ENCODE measurements at places on chromosomes 1 and 21.

- no peak for DNase-seq
Measured at GRCh38 chr1:204370176-204370575, 10.4 kb upstream of the PLEKHA6 start.

- DNase-seq: no peak
Measured at GRCh38 chr1:11924334-11925195, 1.7 kb downstream of the KIAA2013 start.

- DNase-seq: no peak
Measured at GRCh38 chr1:12370333-12370975, 140.6 kb downstream of the VPS13D start.

DNA sequence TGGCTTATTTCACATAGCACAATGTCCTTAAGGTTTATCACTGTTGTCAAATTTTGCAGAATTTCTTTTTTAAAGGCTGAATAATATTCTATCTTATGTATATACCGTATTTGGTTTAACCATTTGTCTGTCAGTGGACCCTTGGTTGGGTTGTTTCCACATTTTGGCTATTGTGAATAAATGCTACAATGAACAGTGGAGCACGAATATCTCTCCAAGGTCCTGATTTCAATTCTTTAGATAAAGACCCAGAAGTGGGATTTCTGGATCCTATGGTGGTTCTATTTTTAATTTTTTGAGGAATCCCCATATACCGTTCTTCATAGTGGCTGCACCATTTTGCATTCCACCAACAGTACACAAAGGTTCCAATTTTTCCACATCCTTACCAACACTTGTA, 5.8 kb upstream of the ZBTB17 start:
- DNase-seq: no peak

DNA sequence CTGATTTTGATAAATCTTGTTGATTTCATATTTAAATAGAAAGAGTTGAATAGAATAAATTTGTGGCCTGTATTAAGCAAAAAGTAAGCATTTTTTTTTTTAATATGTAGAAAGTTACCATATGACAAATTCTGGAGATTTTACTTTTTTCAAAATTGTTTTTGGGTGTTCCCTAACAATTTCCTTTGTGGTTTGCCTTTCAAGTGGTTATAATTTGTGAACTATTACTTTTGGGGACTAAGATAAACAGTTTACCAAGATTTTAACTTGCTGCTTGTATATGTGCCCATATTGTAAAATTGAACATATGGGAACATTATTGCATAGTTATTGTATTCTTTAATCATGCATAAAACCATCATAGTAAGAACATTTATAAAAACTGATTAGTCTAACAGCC, 34.6 kb downstream of the SLC30A7 start:
- no peak for DNase-seq

- DNase-seq: no peak
Measured at GRCh38 chr1:67393240-67393639, 37.0 kb downstream of the SERBP1 start.

- DNase-seq: no peak
Measured at GRCh38 chr1:230284891-230285290, 141.2 kb downstream of the PGBD5 start.

GRCh38 chr1:110643879-110644472, 30.8 kb downstream of the KCNA3 start:
- no peak for DNase-seq

DNA sequence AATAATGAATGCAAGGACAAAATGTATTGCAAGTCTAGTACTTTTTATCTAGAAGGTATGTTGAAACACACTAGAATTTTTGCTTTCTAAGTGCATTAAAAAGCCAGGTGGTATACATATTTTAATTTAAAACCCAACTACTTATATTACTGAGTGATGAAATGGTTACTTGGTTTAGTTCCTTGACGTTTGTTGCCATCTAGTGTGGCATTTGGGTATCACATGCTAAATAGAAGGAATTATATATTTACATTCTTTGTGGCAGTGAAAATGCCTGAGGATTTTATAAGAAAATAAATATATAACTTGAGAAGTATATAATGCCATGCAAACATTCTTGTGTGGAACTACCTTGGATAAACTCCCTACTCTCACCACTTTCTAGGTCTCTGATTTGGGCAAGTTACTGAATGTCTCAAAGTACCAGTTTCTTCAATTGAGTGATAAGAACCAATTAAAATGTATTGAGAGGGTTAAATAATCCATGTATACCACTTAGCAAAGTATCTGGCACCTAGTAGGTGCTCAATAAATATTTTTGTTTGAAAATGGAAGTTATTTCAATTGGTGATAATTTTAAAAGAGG, 69.6 kb downstream of the SDCCAG8 start:
- DNase-seq: no peak

- no peak for DNase-seq
Measured at GRCh38 chr1:24745711-24746413, 615 bp downstream of the CLIC4 start.

DNA sequence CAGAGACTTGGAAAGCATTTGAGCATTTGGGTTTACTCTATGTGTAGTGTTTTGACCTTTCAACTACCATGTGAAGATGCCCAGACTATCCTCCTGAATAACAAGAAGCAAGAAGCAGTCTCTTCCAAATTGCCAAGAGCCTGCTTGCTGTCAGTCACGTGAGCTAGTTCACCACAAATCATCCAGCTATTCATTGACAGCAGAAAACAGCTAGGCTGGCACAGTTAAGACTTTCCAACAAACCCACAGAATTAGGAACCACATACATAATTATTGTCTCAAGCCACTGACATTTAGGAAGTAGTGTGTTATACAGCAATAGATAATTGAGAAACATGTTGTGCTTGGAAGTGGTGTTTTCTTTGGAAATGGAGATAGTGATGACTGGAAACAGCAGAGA, 1652.0 kb downstream of the NCAM2 start:
- DNase-seq: no peak

DNA sequence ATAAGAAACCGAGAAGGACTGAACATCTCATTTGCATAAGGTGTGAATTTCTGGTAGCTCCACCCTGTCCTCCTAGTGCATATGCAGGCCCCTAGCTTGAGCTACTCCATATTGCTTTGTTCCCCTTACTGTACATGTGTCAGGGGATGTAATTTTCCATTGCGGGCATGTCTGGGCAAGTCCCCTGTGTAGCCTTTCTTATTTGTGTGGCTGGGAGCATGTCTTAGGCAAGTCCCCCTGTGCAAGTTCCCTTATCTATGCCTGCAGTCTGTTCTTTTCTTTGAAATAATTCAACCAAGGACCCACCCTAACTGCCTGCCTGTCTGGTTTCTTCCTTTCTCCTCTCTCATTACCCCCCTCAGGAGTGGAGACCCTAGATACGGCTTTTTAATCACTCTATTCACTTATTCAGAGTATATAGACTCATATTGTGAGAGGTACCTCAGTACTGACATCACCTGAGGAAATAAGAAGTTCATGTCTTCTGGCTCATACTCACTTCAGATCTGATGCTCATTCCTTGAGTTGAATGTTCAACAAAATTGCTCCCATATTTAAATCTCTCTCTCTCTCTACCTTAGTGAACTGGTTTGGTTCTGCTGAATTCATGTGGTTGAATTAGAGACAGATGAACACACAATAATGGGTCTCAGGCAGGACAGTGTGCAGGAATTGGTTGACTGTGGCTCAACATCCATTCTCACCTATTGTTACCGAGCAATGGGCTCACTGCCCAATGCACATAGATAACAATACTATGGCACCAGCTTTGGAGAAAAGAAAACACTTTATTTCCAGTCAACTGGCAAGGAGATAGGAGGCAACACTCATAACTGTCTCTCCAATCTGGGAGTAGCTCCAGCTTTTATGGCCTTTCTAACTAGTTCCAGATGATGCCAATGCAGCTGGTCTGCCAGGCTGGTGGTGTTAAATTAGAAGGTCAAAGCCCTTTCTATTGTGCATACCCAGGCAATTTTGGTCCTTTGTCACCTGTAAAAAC, 27.9 kb upstream of the NPL start:
- DNase-seq: no peak

- DNase-seq: no peak
Measured at GRCh38 chr1:52032785-52033131, 852 bp downstream of the KTI12 start.

DNA sequence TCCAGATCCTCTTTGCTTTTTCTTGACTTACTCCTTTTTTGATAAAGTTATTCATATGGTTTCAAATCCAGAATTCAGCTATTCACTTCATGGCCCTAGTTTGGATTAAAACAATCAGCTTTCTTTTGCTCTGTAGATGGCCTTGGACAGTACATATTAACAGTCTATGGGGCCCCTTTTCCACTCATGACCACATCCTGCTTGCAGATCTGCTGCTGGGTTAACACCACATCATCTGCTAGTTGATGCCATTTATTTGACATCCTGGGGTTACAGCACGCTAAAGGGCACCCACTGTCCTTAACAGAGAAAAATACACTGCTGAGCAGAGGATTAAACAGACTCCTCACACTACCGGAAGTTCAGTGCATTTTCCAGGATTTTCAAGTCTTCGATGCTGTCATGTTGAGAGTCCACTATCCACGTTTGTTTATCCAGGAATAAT, 941 bp upstream of the IFI16 start:
- peak; percentile 44 for DNase-seq

GRCh38 chr1:209622841-209623829, 29.1 kb downstream of the LAMB3 start:
- no peak for DNase-seq

DNA sequence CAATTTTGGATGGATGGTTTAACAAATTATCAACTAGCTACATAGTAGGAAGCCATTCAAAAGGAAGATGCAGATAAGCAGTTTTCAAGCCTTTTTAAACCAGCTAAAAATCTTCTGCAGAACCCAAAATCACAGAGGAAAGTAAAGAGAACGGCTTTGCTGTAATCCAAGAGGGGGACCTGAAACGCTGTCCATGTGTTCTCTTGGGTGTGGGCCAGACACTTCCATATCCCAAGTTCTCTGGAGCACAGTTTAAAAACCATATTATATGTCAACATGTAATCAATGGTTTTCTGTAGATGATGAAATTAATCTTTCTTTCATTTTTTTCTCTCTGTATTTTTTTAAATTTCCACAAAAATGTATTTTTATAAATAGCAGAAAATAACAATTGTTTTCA, 90.5 kb downstream of the SELENOF start:
- DNase-seq: no peak

- DNase-seq: no peak
Measured at GRCh38 chr1:229283183-229283611, 12.3 kb downstream of the RAB4A start.

- DNase-seq: no peak
Measured at GRCh38 chr1:18245647-18246046, 138.0 kb downstream of the IGSF21 start.

DNA sequence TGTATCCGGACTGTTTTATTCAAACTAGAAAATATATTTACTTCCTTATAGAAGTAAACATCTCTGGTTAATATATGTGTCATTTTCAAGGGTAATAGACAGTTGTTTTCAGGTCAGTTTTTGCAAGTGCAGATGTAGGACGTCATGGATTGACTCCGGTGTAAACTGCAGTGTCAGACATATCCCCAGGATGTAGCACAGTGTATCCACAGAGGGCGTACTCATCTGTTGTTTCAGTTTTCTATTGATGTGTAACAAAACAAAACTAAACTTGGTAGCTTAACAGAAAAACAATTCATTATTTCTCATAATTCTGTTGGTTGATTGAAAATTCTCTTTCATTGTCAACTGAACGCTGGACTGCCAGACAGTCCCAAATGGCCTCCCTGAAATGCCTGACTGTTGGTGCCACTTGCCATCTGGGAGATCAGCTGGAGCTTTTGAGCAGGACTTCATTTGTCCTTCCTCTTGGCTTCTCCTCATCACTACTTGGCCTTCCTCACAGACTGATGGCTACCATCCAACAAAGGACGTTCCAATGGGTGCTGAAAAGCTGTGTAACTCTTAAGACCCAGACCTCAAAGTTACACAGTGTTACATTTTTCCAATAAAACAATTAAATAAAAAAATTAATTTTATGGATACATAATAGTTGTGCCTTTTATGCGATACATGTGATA, 181.6 kb downstream of the NCAM2 start:
- no peak for DNase-seq

DNA sequence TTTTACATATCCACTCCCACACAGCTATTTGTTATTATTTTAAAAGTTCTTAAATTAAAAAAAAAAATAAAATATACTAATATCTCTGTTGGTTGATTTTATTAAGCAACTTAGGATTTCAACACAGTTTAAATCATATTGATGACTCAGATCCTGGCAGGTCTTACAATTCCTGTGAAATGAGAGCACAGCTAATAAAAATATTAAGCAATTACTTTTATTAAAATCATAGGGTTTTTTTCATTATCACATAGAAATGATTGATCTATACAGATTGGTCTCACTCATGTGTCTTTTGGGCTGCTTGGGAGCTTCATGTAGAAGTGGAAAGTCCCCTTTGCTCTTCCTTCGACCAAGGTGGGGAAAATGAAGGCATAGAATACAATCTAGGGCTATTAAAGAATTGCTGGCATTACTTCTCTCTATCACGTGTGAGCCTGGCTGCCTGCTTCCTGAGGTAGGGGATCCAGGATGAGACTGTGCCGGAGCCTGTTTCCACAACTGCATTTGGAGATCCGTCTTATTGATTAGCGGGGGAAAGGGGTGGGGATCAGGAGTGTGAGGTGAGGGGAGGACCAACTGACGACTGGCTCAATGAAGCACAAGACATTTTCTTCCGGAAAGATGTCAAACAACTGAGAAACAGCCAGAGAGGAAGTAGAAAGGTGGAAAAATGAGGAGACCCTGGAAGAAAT, 858.0 kb downstream of the USP25 start:
- DNase-seq: no peak

DNA sequence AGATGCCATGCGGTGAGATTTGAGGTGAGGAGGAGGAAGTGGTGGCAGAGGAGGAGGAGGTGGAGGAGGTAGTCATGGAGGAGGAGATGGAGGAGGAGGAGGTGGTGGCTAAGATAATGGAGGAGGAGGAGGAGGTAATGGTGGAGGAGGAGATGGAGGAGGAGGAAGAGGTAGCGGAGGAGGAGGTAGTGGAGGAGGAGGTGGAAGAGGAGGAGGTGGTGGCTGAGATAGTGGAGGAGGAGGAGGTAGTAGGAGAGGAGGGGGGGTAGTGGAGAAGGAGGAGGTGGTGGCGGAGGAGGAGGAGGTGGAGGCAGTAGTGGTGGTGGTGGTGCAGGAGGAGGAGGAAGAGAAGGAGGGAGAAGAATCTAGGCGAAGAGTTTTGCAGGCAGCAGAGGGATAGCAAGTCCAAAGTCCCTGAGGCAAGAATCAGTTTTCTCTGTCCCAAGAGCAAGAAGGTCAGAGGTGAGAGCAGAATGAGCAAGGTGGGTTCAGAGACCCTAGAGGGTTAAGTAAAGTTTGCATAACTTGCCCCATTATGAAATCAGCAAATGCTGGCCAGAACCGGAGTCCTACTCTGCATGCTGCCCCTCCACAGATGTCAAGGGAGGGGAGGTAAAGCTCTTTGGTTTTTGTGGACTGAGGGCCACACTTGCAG, 38.9 kb upstream of the GNPAT start:
- DNase-seq: no peak

DNA sequence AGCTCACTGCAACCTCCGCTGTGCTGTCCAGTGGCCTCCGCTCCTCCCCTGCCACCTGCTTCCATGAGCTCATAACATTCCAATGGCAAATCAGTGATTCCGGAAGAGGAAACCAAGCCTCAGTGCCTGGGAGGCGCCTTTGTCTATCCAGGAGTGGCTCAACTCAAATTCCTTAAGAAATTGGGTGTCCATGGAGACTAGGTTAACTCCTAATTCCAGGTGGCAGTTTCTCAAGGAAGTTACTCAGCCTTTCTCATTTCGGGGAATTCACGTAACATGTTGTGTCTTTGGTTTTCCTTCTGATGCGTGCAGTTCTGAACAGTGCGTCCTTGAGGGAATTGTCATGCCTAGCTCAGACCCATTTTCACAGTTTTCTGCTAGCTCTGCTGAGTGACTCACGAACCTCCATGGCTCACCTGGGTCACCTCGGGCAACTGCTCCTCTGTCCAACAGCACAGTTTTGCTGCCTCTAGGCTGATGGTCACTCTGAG, 89.9 kb upstream of the DSCAM start:
- DNase-seq: no peak

All from activated CD4-positive, alpha-beta T cell treated with anti-CD3 and anti-CD28 coated beads for 1 hour (primary cell).